ENCODE measurements at places on chromosomes 2 and 18. TPM values are rescaled to one million over a fixed set of nuclear protein-coding genes. Genes with fewer than 3 reads are reported as not detected.

The MRPS9 gene
- 33.6 TPM for polyA plus RNA-seq

The ANKRD23 gene
- polyA plus RNA-seq: 1.3 TPM

The HAAO gene
- 5.7 TPM for polyA plus RNA-seq

The SNORC gene
- polyA plus RNA-seq: not detected

The NYAP2 gene
- polyA plus RNA-seq: not detected
